ENCODE measurements at places on chromosomes 4 and X.

- DNase-seq: no peak
Observed at GRCh38 chr4:169337510-169337909, 66.8 kb upstream of the SH3RF1 start.

DNA sequence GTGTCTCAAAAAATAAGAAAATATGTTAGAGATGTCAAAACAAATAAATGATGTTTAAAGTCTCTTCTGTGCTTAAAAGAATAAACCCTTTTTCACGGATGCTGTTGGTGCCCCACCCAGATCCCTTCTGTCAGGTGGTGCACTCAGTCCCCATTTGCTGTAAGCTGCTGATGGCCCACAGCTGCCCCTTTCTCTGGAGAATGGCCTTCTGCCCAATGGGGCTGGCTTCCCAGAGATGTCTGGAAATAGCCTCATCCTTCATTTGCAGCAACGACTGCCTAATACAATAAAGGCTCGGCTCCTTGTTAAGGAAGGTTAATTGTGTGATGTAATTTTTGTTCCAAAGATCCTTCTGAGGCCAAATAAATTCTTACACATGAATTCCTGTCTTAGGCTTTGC lies 31.8 kb downstream of the ETNPPL start:
- DNase-seq: no peak

GRCh38 chr4:98994474-98995182 lies 893 bp upstream of the METAP1 start:
- no peak for DNase-seq

DNA sequence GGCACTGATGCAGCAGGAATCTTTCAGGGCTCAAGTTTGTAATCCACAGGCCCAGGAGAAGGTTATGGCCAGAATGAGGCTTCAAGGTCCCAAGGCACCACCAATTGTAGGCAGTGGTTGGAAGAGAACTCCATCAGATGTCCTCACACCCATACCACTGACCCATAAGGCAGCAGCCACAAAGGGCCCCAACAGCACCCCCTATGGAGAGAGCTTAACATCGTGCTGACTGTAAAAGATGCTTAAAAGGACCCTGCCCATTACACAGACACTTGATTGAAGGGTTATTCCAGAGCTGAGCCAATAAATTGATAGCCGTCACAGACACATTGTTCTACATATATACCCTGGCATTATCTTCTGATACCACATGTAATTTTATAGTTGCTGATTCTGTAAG lies 113.7 kb downstream of the SOWAHB start:
- no peak for DNase-seq

DNA sequence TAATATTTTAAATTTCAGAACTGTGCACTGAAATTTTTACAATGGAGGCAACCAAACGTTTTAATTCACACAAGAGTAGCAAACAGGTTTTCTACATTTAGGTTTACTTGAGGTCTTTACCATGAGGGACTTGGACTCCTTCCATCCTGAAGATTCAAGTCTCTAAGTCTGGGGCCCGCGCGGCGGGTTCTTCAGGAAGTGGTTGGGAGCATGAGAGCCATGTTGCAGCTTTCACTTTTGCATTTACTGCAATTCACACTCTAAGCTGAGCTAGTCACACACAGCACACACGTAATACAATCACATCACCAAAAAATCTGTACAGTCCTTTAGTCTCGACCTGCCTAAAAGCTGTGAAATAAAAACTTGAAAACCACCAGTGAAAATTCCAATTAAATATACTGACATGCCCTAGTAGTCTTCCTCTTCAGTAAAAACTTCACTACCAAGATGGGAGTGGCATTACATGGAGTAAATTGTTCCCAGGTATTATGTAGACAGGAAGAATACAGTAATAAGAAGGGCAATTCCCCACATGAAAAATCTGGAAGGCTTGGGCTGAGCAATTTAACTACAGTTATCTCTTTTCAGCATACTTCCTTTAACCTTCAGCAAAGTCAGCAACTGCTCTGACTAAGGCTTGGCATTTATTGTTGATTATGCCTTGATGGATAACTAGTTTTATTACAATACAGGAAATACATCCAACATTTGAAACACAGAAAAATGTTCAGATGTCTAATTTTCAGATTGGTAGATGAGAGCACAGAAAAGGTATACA lies 571.1 kb upstream of the DIPK2B start:
- DNase-seq: no peak

- DNase-seq: peak; percentile 97
Observed at GRCh38 chr4:133565379-133565778, 416.3 kb downstream of the PCDH10 start.

- no peak for DNase-seq
Observed at GRCh38 chr4:159787901-159788300, 685.0 kb downstream of the RAPGEF2 start.

- no peak for DNase-seq
Observed at GRCh38 chr4:3112609-3113469, 38.4 kb downstream of the HTT start.

DNA sequence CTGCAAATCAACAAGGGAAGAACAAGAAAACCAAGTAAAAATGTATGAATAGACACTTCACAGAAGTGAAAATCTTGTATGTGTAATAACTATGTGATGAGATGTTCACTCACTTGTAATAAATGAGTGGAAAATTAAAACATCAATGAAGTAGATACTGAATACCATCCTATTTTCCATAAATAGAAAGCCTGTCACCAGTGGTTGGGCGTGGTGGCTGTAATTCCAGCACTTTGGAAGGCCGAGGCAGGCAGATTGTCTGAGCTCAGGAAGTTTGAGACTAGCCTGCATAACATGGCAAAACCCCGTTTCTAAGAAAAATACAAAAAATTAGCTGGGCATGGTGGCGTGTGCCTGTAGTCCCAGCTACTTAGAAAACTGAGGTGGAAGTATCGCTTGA lies 53.5 kb upstream of the SOD3 start:
- DNase-seq: no peak

DNA sequence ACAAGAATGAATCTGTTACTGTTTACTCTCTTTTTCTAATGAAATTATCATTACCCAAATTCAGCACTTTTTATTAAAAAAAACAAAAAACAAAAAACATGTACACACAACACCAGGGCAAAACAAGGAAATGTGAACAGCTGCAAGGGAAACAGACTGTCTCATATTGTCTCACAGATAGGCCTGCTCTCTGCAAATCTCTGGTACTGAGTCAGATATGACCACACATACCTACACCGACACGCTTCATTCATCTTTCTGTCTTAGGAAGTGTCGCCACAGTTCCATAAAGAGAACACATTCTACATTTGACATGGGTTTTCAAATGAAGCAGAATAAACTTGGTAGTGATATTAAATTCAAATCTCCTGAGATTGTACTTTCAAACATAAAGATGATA lies 92.2 kb upstream of the GPR34 start:
- no peak for DNase-seq

DNA sequence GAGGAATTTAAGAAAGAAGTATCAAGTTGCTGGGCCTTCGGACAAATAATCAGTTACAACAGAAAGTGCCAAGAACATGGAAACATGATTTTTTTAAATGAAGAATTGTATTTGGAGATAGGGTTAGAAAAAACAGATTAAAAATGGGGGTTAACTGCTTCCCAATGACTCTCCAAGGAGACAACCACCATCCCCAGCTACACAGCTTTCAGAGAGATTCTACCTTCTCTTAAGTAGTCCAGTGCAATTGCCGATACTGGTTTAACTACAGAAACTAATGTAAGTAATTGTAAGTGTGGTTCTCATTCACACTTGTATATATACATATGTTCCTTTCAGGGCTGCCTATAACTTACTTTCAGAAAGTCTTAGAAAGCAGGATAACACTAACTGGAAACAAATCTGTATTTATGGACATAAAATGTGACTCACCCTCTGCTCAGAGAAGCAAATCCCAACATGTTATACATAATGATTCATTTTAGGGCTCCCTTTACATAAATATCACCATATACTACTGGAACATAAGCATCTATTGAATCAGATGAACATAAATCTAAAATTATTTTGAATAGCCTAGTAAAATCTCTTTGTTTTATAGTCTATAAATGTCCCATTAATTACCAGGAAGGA lies 248.9 kb upstream of the UGT8 start:
- no peak for DNase-seq

DNA sequence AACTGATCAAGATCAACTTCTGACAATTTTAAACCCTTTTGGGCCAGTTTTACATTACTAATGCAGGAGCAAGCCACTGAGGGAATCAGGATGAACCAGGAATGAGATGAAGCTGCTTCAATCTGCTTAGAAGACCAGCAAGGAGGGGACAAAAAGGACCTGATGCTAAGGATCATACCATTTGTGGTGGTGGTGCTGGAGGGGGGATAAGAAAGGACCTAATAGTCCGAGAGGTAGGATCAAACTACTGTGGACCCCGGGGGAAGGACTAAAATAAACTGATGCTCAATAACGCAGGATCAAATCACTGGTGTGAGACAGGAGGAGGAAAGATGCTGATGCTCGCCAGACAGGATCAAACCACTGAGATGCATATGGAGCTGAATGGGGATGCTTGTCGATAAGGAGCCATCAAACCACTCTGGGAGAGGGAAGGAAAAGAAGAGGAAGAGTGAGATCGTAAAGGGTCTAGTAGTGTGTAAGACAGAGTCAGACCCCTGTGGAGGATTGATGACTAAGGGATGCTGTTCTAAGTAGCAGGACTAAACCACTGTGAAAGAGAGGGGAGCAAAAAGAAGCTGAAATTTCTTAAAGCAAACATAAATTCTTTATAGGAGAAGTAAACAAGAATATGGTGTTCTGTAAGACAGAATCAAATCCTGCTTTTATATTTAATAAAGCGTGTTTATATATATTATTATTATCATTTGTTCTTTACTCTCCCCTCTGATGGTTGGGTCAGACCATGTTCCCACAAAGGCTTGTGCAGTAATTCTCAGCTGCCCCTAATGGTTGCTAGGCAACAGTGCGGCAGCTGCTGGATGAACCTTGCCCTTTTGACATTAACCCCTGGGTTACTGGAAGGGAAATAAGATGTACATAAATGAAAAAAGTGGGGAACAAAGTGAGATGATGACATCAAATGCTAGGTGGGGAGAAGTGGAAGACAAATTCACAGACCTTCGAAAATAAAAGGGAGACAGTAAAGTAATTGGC lies 432.5 kb upstream of the FGF16 start:
- DNase-seq: peak; percentile 79

- no peak for DNase-seq
Observed at GRCh38 chr4:89860971-89861370, 24.0 kb upstream of the SNCA start.

- DNase-seq: no peak
Observed at GRCh38 chr4:156939801-156940200, 31.8 kb downstream of the PDGFC start.

GRCh38 chr4:53840643-53841042 lies 223.8 kb downstream of the CHIC2 start:
- no peak for DNase-seq

- no peak for DNase-seq
Observed at GRCh38 chrX:15311119-15311518, 4.3 kb downstream of the ASB11 start.

DNA sequence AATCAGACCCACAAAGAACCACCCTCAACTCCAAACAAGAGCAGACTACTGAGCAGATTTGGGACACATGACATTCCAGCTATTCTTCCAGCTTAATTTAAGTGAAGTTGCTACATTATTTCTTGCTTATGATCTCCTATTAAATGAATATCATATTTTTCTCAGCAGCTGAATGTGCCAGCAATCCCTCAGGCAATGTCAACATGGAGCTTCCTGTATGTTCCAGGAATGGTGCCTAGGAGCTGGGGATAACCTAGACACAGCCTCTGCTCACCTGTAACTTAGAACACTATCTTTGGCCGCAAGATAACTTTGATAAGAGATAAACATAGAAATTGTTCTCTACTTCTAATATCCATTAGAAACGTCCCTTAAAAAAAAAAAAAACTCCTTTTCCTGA lies 274.4 kb upstream of the RASGEF1B start:
- no peak for DNase-seq

DNA sequence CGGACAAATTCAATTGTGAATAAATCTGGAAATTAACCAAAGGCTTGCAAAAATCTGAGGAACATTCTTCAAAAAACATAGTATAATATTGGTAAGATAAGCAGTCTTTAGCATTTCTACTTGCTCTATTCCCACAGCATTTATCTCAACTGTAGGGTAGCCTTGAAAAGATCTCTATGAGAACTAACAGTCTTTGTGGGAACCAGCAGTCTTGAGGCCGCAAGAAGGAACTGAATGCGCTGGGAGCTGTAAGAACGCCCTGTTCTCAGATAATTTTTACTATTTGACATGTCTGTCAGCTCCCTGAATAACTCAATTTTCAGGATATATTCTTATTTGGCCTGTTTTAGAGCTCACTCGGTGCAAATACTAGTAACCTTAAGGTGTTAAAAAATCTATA lies 519.3 kb upstream of the CXorf51A start:
- no peak for DNase-seq

DNA sequence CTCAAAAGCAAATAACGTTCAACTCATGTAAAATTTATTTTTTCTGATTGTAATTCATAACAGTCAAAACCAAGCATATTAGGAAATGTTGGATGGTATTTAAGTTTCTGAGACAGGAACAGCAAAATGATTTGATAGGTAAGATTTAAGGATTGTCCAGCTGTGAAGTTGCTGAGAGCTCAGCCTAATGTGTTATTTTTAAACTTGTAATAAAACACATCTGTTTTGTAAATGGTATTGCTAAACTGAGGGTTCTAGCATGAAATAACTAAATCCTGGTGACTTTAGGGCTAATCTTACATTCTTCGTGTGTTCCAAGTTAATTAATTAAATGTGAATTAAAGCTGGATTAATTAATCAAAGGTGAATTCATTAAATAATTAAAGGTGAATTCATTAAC lies 13.3 kb downstream of the TLR10 start:
- DNase-seq: no peak

- DNase-seq: no peak
Observed at GRCh38 chr4:55925241-55925640, 23.5 kb upstream of the CEP135 start.

DNA sequence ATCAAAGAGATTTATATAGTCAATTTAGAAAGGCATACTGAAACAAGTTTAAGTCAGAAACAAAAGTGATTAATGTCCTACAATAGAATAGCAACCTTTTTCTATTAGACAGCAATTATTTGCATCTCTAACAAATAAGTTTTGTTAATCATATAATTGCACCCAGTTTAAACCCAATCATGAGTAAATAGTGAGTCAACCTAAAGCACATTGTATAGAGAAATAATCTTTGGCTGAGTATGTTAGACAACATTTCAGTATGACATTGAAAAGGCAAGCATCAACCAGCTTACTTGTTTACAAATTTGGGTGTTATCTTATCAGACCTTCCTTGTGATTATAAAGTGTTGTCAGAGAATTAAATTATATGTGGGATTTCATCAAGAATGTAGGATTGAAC lies 209.5 kb downstream of the IL15 start:
- no peak for DNase-seq
